ENCODE measurements at places on chromosomes 11 and 22.

DNA sequence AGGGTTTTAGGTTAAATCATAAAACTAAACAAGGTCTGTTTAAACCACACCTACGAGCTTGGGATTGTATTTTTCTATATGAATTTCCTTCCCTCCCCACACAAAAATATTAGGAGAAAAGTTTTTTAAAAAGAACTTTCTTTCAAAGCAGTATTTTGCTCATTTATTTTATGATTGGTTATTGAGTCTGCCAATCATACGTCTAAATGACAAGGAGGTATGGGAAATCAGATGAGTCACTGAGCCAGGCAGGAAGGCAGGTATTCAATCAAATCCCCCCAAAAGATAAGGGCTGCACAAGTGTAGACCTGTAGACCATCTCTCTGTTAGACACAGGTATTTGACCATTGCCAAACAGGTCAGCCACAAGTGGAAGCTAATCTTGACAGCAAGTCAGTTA, 440.1 kb upstream of the CCDC90B start:
- DNase-seq: no peak

GRCh38 chr22:48795664-48796063, 1032.0 kb downstream of the BRD1 start:
- no peak for DNase-seq

DNA sequence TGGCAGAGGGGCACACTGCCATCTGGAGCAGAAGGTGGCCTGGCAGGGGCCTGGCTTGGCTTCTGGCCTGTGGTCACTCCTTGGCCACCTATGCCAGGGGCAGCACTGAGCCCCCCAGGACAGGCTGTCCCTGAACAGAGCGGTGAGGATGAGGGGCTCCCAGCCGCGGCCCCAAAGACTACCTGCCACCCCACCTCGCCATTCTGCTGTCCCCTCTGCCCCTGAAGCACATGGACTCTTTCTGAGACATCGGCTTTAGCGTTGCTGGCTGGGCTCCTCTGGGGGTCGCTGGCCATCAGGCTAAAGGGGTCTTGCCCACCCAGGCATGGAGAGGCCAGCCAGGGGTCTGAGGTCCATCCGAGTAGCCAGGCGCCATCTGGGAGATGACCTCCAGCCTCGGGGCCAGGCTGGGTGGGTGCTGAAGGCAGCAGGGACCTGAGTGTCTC, 87.8 kb downstream of the WNT7B start:
- DNase-seq: no peak

DNA sequence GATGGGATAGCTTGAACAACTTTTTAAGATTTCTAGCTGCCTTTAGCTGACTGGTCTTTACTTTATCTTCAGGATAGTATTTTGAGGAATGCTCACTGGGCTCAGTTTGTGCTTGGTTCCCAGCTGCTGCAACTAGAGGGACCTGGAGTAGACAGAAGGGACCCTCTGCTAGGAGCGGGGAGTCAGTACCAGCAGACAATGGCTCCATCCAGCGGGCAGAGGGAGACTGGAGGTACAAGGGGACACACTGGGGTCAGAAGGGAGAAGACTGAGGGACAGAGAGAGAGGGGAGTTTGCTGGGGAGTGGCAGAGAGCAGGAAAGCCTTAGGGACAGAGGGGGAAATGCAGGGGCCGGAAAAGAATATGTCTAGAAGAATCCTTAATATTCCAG, 22.0 kb upstream of the ACER3 start:
- peak; percentile 41 for DNase-seq

GRCh38 chr11:31815711-31816467, 4.8 kb upstream of the PAX6 start:
- no peak for DNase-seq

DNA sequence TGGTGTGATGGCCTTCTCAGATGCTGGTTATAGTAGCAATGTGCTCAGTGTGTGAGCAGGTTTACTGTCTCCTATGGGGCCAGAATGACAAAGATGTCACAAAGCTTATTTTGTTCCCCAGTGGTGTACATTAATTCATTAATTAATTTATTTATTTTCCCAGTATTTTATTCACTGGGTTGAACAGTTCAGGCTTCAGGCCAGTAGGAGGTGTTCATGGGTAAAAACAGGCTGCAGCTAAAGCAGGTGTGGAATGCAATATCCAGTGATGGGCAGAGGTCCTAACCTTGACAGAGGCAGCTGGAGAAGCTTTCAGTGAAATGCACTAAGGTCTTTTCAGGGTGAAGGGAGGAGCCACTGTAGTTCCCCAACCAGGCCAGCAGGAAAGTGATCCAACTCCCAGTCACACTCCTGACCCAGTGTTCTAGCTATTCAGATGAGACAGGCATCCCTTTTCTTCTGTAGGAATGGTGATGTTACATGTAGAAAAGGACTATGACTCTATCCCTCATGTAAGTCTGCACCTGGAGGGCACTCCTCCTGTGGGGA, 7.8 kb upstream of the FANCF start:
- DNase-seq: no peak

DNA sequence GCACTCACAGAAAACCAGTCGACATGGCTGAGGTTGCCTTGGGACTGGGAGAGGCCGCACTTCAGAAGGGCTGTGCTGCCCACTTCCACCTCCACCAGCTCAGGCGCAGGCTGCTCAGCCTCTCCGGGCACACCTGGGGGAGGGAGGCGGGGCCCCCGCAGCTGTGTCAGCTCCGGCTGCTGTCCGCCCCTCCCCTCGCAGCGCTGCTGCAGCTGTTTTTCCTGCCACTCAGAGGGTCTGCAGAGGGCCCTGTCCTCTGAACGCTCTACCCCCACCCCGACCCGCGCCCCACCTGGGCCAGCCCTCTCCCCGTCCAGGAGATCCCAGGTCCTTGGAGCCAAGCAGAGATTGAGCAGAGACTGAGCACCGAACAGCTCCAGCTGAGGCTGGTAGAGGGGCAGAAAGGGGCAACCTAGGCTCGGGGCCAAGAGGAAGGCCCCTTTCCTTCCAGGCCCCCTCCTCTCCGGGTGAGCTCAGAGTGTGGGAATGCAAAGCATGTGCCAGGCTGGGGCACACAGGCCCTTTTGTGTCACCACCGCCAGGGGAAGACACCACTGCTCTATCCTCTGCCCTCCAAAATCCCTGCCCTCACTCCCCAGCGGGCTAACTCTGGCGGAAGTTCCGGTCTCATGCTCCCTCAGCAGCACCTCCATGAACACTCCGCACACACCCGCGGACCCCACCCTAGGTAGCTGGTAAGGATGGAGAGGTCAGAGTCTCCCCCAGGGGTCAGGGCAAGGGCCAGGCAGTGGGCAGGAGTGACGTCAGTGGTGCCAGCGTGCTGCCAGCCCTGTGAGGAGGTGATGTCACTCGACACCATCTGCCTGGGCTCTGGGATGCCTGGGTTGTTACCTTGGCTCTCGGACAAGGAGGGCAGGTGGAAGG, 1.6 kb downstream of the MCAM start:
- DNase-seq: no peak

DNA sequence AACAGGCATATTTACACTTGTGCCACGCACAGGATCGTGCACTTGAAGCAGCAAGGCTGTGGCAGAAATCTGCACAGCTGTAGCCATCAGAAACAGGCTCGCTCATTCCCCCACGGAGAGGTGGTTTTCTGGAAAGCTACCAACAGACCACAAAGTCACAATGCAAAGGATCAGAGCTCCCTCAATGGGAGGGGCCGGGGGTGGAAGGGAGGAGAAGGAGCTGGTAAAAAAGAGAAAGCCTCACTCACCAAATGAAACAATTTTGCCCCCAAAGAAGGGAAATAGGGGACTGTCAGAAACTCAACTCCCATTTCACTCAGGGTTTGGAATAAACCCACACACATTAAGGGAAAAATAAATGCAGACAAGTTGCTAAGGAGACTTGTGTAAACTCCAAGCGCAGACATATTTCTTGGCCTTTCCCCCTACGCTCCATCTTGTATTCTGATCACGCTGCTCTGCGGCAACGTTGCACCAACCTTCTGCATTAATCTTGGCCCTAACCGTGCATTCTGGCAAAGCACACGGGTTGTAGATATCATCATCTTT, 43.2 kb upstream of the BLID start:
- peak; percentile 79 for DNase-seq

- no peak for DNase-seq
These were observed 1.2 kb upstream of the LIN7C start for GRCh38 chr11:27507557-27508322.

- peak; percentile 52 for DNase-seq
These were observed 621.0 kb upstream of the ANO3 start for GRCh38 chr11:25710975-25711374.

All from choroid plexus epithelial cell (primary cell).